NCI-H2227 treated with DMSO at 0.1 percent for 48 hours (cell line): ENCODE measurements at places on chromosomes 1 and 21.

- DNase-seq, result no peak
Measured at GRCh38 chr1:99537886-99538617, 107.9 kb upstream of the PALMD start.

DNA sequence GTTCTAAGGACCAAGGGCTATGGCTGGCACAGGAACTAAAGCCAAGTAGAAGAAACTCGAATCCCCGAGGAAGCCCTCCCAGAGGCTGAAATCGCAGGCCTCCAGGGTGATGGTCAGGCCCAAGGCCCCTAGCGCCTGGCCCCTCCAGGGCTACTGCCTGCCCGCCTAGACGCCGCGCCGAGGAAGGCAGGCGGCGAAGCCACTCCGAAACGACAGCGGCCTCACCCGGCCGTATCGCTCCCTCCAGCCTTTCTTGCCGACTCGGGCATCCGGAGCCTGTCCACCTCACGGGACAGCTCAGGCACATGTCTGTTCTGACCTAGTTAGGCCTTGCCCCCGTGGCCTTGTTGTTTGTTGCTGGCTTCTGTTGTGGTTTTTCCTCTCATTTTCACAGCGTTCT is 9.7 kb upstream of the LHX8 start:
- no peak for DNase-seq

DNA sequence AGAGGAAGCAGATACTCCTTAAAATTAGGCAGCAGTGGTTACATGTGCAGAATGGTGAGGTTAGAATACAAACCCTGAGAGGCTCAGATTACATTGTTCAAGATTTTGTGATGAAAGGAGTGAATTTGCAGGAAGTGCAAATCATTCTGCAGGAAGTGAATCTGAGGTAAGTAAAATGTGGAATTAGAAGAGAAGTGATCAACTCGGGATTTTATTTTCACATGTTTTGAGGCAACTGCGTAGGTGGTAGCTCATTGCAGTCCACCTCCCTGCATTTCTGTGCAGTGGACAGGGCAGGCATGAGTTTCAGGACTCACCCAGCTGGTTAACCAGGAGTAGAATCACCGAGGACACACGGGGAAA is 2.1 kb upstream of the PLA2G2C start:
- DNase-seq, result no peak

- no peak for DNase-seq
Measured at GRCh38 chr1:94580367-94581115, 39.0 kb upstream of the F3 start.

- DNase-seq, result no peak
Measured at GRCh38 chr1:9331558-9332346, 39.1 kb downstream of the SPSB1 start.

GRCh38 chr1:16009030-16009460 is 5.0 kb downstream of the SRARP start:
- peak; percentile 76 for DNase-seq

- no peak for DNase-seq
Measured at GRCh38 chr1:215595231-215595630, 28.1 kb downstream of the KCTD3 start.

GRCh38 chr21:40547906-40548513 is 298.9 kb downstream of the DSCAM start:
- no peak for DNase-seq

GRCh38 chr21:27480841-27481261 is 514.0 kb upstream of the ADAMTS5 start:
- DNase-seq, result no peak

GRCh38 chr21:33259428-33259827 is 6.7 kb upstream of the IL10RB start:
- no peak for DNase-seq

- DNase-seq, result no peak
Measured at GRCh38 chr1:207860531-207860930, 50.4 kb downstream of the CD34 start.

DNA sequence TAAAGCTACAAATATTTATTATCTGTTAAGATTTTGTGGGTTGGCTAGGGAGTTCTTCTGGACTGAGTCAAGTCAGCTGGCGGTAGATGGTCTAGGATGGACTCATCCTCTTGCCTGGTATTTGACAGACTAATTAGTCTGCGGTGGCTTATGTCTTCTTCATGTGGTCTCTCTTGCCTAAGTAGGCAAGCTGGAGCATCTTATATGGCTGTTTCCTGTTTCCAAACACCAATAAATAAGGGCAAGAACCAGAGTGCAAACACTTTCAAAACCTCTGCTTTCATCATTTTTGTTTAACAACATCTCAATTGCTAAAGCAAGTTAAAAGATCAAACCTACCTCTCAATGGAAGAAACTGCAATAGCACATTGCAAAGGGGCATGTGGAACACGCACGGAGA is 484.8 kb downstream of the PTPRC start:
- DNase-seq, result no peak

- DNase-seq, result no peak
Measured at GRCh38 chr1:27550510-27551169, 53.3 kb downstream of the AHDC1 start.

DNA sequence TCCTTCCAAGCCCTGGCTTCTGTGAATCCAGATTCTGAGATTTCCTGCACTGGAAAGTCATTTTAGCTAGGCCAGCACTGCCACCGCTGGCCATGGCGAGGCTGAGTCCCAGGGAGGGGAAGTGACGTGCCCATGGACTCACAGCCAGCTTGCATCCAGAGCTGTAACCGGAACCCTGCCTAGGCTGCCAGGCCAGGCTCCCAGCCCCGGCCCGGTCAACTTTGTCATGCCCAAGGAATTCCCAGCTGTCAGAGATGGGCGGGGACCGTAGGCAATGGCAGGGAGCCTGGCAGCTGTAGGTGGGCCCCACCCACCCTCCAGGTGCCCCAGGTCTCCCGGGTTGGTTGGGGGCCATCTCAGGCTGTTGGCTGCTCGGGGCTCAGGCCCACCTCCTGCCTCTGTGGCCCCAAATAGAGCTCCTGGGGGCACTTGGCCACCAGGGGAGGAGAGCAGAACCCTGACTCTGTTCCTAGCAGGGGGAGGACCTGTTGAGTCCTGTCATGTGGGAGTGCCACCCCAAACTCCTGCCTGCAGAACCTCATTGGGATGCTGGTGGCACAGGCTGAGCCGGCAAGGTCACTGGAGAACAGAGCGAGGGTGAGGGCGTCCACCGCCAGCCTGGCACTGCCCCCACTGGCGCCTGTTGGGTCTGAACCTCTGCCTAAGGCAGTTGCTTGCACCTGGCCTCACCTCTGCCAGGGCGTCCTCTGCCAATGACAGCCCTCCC is 57.8 kb downstream of the FOXO6 start:
- no peak for DNase-seq

DNA sequence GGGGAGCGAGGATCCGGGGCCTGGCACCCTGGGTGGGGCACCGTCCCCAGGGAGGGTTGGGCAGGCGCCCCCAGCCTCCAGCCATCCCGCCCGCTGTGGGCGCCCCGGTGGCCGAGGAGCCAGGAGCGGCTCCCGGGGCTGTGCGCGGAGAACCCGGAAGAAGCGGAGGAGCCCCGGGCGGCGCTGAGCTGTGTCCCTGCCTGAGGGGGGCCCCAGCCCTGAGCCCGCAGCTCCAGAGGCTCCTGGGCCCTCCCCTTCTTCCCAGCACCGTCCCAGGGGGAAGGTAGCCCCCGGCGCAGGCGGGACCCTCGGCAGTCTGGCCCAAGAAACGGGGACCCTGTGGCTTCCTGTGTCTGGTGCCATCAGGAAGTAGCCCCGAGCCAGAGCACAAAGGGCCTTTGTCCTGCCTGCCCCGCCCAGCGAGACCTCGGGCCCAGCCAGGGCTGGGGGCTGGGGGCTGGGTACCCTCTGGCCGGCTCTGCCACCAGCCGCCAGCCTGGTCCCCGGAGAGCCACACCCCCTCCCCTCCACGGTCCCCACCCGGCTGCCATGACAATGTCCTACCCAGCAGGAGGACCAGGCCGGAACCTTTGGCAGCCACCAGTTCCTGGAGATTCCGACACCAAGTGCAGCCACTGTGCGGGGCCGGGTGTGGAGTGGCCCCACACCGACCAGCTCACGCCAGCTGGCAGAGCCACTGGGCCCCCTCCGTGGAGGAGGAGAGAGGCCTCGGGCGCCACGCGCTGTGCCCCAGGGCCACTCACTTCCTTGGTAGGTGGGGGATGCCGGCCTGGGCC is 15.6 kb upstream of the TTLL10 start:
- DNase-seq, result no peak

GRCh38 chr1:223834660-223835263 is 11.0 kb downstream of the TP53BP2 start:
- DNase-seq, result no peak

GRCh38 chr1:3074297-3074741 is 5.3 kb downstream of the PRDM16 start:
- DNase-seq, result no peak

DNA sequence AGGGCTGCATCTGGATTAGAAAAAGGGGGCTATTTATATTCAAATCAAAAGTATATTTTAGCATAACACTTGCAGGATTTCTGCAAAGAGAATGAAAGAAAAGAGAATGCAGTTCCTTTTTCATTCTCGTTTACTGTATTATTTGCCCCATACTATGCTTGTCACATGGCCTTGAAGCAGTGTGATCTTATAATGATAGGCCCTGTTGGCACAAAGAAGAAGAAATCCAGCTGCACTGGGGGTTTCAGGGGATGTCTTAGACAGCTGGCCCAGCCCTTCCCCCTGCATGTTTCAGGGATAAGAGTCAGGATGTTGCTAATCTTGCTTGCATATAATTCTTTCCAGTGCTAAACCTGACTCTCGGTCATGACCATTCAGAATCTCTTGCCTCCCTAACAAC is 369.5 kb downstream of the SEC16B start:
- peak; percentile 9 for DNase-seq

- DNase-seq, result no peak
Measured at GRCh38 chr1:247824023-247824422, at the start of gene OR14A16. Gene OR14A16, minus strand, starts transcription at chr1:247824119. Its CDS starts 8,390 bp downstream, at chr1:247815729.

DNA sequence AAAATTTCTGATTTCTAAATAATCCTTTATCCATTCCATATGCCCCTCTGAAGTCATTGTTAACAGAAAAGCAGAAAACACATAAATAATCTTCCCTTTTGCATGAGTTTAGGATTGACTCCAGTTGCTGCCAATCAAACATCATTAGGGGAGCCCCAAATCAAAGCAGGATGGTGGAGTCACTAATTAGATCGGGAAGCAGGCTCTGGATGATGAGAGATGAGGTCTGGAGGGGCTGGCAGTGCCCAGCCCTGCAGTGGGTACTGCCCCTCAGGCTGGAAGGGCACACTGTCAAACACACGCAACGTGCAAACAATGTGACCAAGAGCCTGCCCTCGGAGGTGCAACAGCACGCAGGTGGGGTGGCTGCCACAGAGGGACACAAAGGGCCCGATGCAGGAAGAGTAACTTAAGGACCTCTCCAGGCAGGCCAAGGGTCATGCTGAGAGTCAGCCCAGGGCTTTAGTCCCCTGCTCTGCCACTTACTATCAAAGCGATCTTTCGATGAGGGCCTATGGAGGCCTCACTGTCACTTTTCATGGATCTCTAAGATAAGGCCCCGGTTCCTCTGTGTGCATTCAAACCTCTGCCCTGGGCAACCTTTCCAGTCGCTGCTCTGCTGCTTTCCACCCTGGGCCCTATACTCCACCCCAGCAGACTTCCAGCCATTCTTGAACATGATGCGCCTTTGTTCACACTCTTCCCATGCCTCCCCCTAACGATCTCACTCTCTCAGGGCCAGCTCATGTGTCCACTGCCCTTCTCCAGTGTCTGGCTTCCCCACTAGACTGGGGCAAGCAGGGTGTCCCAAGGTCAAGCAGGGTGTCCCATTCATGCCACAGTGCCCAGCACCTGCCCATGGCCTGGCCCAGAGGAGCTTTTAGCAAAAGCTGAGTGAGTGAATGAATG is 98.9 kb downstream of the DMRTB1 start:
- DNase-seq, result no peak

GRCh38 chr21:45456584-45457160 is 51.7 kb downstream of the COL18A1 start:
- no peak for DNase-seq

DNA sequence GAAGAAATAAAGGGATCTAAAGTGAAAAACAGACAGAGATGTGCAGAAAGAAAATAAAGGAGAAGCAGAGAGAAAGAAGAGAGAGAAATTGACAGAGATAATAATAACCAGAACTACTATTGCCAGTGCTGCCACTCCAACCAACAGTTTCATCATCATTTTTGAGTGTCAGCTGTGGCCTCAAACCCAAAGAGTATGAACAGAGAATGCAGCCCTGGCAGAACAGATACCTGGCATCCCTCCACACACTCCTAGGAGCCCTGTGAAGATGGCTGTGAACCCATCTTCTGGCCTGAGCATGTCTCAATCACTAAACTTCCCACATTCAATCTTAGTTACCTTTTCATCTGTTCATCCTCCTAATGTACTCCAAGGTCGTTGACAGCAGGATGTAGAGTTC is 385.8 kb upstream of the NFIA start:
- no peak for DNase-seq

DNA sequence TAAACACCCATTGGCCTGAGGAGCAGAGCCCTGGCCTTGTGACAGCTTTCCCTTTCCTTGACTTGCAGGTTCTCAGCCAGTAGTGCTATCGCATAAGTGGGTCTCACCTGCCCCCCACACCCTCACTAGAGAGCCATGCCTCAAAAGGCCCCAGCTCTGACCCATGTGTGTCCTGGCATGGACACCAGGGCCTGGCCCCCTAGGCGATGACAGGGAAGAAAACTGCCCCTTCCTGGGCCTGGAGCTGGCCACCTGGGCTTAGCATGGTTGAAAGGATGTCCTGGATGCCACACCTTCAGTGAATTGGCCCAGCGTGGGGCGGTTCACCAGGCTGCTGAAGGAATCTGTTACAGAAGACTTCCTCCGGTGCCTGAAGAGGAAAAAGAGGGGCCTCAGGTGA is 18.5 kb downstream of the TTC39A start:
- no peak for DNase-seq

GRCh38 chr1:194277927-194278326 is 1091.5 kb upstream of the B3GALT2 start:
- DNase-seq, result no peak

GRCh38 chr1:81613803-81614202 is 186.9 kb upstream of the ADGRL2 start:
- no peak for DNase-seq

GRCh38 chr1:209733409-209734192 is 22.3 kb upstream of the TRAF3IP3 start:
- no peak for DNase-seq

- DNase-seq, result no peak
Measured at GRCh38 chr1:209486861-209487593, 96.5 kb upstream of the CAMK1G start.

GRCh38 chr1:91133248-91133647 is 111.4 kb upstream of the ZNF644 start:
- no peak for DNase-seq

GRCh38 chr1:189431447-189431846 is 1046.2 kb downstream of the BRINP3 start:
- DNase-seq, result no peak

GRCh38 chr1:238648751-238649150 is 737.6 kb upstream of the CHRM3 start:
- DNase-seq, result no peak

GRCh38 chr1:204409836-204410687 is 1.6 kb downstream of the PPP1R15B start:
- no peak for DNase-seq

- DNase-seq, result no peak
Measured at GRCh38 chr1:236893626-236894545, 98.8 kb downstream of the MTR start.

- no peak for DNase-seq
Measured at GRCh38 chr1:20184481-20184900, 1.4 kb upstream of the UBXN10 start.
